ENCODE measurements at places on chromosomes 4 and X.

GRCh38 chr4:74021601-74022000 lies 16.9 kb downstream of the CXCL3 start:
- DNase-seq: no peak

DNA sequence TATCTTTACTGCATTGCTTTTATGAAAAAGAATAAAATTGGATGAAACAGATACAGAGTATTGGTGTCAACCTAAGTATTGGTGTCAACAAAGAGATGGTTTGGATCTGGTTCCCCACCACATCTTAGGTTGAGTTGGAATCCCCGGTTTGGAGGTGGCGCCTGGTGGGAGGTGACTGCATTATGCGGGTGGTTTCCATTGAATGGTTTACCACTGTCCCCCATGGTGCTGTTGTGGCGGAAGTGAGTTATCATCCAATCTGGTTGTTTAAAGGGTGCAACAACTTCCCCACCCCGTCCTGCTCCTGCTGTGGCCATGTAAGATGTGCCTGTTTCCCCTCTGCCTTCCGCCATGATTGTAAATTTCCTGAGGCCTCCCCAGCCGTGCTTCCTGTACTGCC lies 52.8 kb upstream of the CD99 start:
- DNase-seq: no peak

GRCh38 chrX:78321809-78322208 lies 5.6 kb downstream of the CYSLTR1 start:
- DNase-seq: no peak

DNA sequence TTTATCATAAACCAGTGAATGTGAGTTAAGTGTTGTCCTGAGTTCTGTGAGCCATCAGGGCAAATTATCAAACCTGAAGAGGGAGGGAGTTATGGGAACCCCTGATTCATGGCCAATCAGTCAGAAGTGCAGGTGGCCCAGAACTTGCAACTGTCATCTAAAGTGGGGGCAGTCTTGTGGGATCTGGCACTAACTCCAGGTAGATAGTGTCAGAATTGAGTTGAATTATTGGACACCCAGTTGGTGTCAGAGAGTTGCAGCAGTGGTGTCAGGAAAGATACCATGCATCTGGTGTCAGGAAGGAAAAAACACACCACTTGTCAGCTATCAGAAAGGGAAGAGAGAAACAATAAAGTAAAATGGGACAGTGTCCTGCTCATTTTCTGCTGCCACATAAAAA lies 8.4 kb downstream of the CORIN start:
- DNase-seq: no peak

DNA sequence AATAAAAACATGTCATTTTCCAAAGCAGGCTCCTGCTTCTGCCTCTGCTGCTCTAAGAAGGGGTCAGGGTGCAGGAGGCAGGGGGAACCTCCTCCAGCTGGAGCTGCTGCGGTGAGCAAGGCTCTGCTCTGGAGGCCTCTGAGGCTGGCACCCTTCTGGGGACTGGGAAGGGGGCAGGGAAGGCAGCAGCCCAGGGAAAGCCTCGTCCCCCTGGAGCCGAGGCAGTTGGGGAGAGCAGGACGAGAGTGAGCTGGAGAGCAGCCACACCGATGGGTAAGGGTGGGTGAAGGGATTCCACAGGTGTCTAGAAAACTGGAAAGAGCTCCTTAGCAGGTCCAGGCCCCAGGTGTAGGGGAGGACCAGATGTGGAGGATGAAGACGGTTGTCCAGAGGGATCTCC lies 2.0 kb upstream of the CTAG2 start:
- DNase-seq: no peak

DNA sequence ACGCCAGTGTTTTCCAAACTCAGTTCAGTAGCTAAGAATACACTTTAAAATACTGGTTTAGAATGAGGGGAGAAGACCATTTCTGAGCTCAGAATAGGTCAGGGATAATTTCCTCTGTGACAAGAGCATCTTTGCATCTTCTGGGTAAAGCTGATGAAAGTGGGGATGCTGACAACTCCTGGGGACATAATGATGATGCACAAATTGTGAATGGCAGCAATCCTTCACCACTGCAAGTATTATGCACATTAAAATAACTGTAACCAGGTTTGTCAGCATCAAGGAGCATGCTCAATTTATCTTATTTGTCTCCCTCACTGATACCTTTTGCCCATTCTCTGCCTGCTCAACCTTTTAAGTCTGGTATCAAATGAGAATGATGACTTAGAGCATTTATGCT lies 248.2 kb downstream of the EPHA5 start:
- DNase-seq: no peak

- no peak for DNase-seq
Observed at GRCh38 chrX:116111934-116112595, 58.5 kb upstream of the AGTR2 start.

DNA sequence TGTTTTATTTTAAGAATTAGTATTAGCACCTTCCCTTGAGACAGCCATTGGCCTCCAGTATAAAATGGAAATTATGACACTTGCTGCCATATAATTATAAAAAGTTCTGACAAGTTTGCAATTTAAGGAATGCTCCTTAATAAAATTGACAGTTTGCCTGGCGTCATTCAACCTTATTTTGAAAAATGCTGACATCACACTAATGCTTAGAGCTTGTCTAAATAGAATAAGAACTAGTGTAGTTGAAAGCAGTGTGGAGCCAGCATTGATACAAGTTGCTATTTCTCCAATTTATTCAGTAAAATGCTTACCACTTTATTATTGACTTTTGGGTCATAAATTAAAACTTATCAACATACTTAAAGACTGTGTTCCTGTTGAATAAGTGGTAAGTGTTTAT lies 54.3 kb upstream of the ARX start:
- DNase-seq: no peak

- no peak for DNase-seq
Observed at GRCh38 chrX:39556056-39556455, 541.7 kb downstream of the BCOR start.

- DNase-seq: no peak
Observed at GRCh38 chr4:162684371-162684700, 482.4 kb downstream of the NAF1 start.

GRCh38 chr4:45155081-45155777 lies 428.9 kb upstream of the GNPDA2 start:
- no peak for DNase-seq

DNA sequence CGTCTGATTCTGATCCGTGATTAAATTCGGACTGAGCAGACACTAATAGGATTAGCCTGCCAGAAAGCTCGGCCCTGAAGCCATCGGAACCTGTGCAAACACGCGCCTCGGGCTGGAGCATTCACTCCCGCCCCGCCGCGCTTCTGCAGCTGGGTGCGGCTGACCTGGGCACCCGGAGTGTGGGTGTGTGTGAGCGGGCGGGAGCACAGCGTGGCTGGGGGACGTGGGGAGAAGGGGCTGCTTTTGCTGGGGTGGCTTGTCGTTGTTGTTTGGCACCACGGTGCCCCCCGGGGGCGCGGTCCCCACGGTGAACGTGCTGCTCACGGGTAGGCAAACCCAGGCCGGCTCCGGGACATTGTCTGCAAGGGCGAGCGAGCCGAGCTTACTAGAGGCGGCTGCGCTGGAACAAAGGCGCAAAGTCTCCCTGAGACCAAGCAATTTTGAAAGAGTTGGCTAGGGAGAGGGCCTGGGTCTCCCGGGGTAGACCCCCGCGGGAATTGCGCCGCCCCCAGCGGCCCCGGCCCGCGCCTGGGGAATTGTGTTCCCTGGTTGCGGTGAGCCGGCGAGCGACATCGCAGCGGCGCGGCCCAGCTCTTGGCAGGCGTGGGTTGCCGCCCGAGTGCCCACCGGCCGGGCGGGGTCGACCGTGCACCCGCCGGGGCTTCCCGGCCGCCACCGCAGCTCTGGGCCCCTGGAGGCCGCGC lies 1.4 kb downstream of the MAMLD1 start:
- no peak for DNase-seq

- DNase-seq: no peak
Observed at GRCh38 chr4:20474119-20474518, 222.4 kb downstream of the SLIT2 start.

DNA sequence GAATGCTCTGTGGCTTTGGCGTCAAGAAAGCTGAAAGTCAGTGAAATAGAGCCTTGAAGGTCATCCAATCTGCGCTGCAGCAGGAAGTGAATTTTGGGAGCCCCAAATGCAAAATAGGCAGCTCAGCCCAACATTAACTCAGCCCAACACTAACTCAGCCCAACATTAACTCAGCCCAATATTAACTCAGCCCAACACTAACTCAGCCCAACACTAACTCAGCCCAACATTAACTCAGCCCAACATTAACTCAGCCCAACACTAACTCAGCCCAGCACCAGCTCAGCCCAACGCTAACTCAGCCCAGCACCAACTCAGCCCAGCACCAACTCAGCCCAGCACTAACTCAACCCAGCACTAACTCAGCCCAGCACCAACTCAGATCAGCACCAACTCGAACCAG lies 71.5 kb downstream of the SORBS2 start:
- peak; percentile 50 for DNase-seq

- no peak for DNase-seq
Observed at GRCh38 chr4:128451270-128451905, 163.8 kb upstream of the PGRMC2 start.

DNA sequence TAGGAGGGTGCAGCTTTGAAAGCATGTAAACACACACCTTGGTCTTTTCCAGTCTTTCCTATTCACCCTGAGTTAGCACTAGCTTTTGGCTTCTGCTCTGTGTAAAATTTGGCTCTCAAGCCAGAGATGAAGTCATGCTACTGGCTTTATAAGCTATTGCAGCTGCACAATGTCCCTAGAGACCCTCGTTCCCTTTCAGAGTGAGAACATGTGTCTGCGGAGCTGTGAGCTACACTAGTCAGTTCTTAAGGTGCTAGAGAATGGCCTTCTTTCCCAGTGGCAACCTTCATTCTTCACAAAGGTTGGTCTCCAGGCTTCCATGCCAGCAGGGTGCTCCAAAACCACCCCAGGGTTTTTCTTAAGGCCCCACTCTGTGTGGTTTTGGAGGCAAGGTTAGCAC lies 199.1 kb downstream of the SPATA18 start:
- DNase-seq: no peak

- no peak for DNase-seq
Observed at GRCh38 chrX:10984213-10984612, 126.9 kb upstream of the HCCS start.

- no peak for DNase-seq
Observed at GRCh38 chrX:120823556-120823955, 52.1 kb downstream of the CT47B1 start.

GRCh38 chr4:101271516-101271915 lies 75.8 kb downstream of the PPP3CA start:
- no peak for DNase-seq

- DNase-seq: no peak
Observed at GRCh38 chr4:31237233-31237632, 517.1 kb downstream of the PCDH7 start.

DNA sequence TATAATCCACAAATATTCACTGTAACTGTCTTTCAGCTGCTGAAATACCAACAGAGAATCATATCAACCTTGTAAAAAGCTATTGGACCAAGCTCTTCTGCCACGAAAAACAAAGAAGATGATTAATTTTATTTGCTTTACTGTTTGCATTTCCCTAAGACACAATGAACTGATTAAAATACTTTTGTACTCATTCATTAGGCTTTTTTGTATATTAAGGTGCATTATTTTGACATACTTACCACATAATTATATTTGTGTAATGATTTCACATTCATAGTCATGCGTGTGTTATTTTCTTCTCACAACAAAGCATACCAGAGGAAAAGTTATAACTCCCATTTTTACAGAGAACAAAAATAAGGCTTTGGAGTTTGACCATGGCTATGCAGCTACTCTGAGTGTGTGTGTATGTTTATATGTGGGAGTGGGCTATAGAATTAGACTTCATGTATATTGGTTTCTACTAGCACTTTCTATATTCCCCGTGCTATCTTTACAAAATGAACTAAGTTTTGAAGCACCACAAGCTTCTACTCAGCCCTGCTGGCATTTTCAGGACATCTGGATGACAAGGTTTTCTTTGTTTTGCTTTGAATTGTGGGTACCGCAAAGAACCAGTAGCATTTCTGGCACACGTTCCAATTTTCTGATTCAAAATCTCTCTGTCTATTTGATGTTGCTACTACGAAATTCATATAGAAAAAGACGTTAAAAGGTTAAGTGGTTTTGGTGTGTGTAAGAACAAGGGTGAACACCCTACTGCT lies 11.0 kb upstream of the FGF5 start:
- no peak for DNase-seq

DNA sequence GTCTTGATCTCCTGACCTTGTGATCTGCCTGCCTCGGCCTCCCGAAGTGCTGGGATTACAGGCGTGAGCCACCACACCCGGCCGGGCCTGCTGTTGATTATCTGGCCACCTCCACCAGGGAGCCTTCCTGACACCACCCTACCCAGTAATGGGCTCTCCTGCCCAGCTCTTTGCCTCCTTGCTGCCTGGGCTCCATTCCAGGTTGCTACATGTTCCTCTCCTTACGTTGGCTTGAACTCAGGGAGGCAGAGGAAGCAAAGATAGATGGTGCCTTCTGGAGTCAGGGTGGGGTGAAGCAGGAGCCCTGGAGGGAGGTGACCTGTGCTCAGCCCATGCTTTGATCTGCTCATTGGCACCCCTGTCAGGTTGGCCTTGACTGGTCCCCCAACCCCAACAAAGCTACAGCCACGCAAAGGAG lies 26.3 kb downstream of the FLNA start:
- no peak for DNase-seq

DNA sequence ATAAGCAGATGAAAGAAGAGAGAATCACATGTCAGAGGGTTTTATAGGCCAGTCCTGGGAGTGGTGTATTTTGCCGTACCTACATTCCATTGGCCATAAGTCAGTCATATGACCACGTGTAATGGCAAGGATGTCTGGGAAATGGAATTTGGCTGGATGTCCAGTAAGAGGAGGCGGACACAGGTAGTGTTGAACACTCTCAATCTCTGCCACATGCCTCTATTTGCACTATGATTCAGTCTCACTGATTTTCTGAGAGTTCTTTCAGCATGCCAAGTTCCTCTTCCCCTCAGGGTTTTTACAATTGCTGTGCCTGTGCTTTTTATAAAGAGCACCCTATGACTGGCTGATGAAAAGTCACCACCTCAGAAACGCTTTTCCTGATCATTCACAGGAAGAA lies 164.2 kb upstream of the GPR101 start:
- no peak for DNase-seq

DNA sequence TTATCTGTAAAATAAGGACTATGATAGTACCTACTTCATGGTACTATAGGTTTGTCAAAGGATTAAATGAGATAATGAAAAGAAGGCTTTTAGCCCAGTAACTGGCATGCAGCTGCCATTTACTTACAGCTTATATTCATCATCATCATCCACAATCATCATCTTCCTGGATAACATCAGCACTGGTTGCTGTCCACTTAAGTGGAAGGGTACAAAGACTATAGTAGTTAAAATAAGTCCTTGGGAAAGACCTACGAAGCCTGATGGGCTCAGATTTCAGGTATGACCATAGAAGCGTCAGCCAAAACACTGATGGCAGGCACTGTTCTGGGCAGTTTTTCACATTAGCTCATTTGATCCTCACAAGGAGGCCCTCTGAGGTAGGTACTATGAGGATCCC lies 20.6 kb downstream of the CCDC149 start:
- no peak for DNase-seq

All from iPS DF 19.7 (cell line).